ENCODE measurements at places on chromosomes 12 and 14.

DNA sequence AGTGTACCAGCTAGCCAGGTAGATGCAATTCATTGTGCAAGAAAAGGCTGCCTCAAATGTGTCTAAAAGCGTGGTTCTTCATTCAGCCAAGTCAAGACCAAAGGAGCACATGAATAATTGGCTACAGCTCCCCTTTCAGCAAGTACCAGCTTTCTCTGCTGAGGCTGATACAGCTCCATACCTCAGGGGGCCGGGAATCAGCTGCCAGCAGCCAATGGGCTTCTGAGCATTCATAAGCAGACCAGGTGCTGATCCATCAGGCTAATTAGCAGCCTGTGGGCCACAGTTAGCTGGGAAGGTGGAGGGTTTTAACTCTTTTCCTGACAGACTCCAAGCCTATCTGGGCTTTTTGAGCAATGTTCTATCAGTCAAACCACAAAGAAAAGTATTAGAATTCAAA is 264.7 kb downstream of the APAF1 start:
- DNase-seq, result no peak

GRCh38 chr14:37167151-37168047 is 5.0 kb downstream of the SLC25A21 start:
- DNase-seq, result no peak

GRCh38 chr14:79442786-79443185 is 768.5 kb downstream of the DIO2 start:
- no peak for DNase-seq

GRCh38 chr12:45336331-45336730 is 120.4 kb downstream of the ANO6 start:
- no peak for DNase-seq

- no peak for DNase-seq
These were observed 52.8 kb downstream of the C14orf132 start for GRCh38 chr14:96091941-96092411.

DNA sequence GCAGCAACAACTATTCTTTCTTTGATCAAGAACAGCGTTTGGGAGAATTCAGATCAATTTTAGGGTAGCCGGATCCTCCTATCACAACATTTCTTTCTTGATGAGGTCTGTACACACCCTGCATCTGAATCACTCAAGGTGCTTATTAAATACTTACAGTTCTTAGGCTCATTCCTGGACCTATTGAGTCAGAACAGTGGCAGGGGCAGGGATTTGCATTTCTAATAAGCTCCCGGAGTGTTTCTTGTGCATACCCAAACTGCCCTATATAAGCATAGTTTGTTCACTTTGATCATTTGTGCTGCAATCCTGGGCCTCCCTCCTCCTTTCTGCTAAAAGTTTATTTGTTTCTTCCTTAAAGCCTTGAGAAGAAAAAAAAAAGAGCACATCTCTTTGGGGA is 80.5 kb upstream of the RPH3A start:
- no peak for DNase-seq

DNA sequence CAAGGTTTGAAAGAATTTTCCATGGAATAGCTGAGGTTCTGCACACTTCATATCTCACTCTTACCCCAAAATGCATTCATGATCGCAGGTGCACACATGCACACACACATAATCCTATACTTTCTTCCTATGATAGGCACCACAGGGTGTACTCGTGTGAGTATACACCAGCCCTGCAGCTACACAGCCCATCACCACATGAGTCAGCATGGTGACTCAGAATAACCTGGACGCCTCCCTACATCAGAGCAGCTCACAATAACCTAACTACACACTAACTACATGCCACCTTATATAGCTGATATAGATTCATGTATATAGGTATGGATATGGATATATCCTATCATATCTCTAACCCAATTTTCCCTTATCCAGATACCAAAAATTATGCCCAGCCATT is 850.2 kb upstream of the TMEM132C start:
- DNase-seq, result no peak

- no peak for DNase-seq
These were observed 569 bp upstream of the ARHGEF40 start for GRCh38 chr14:21069388-21070082.

DNA sequence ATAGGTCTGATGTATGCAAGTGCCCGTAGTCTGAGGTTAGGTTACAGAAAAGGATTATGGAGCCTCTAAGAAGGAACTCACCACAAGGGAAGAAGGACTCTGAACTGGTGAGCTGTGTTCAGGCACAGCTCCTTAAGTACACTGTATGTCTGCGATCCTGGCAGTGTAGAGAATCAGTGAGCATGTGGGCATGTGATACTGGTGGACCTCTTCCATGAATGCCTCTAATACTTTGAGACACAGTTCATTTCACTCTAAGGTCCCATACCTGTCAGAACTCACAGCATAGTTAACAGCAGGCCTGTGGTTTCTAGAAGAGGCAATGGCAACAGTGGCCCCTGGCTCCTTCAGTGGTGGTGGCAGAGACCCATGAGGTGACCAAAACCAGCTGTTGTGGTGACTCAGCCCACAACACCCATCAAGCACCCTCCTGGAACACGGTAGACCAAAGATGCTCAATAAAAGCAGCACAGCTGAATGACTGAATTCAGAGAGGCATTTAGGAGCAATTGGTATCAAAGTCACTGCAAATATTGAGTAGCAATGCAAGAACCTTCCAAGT is 6.9 kb upstream of the OR6J1 start:
- peak; percentile 29 for DNase-seq

- no peak for DNase-seq
These were observed 45.5 kb upstream of the ST8SIA1 start for GRCh38 chr12:22380031-22380430.

- DNase-seq, result no peak
These were observed 118.3 kb upstream of the SLC38A4 start for GRCh38 chr12:46944088-46944487.

DNA sequence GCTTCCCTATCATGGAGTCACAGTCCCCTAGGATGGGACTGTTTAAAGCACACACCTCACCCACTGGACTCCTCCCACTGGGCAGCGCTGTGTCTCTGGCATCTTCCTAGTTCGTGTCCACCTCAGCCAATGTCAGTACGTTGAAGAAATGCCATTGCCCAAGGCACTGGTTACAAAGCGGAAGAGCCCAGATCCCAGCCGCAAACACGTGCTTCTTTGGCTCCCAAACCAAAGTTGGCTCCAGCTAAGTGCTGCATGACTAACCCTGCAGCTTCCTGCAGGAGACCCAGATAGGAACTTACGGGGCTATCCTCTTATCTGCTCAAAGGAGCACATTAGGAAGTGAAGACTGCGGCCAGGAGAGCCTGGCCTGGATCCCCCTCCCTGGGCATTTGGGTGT is 9.3 kb downstream of the SYNE3 start:
- no peak for DNase-seq

- DNase-seq, result no peak
These were observed 187.2 kb downstream of the TTC8 start for GRCh38 chr14:89011355-89012281.

Measured in activated CD4-positive, alpha-beta T cell treated with anti-CD3 and anti-CD28 coated beads for 48 hours (primary cell).